ENCODE measurements at places on chromosomes 12 and 14.

DNA sequence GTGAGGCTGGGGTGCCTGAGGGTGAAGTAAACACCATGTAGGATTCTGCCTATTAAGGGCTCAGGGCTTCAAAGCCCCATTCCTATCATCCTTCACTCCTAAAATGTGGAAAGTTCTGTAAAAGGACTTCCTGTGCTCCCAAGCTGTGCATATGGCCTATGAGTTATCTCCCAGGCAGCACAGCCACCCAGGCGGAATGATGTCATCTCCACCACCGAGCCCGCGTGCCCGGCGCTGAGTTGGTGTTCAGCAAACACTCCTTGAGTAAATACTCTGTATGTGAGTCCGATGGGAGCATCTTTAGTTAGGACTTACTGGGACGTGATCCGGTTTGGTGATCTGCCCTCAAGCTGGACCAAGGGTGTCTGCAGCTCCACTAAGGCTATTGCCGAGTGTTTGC is 437.3 kb downstream of the MED13L start:
- DNase-seq = no peak

DNA sequence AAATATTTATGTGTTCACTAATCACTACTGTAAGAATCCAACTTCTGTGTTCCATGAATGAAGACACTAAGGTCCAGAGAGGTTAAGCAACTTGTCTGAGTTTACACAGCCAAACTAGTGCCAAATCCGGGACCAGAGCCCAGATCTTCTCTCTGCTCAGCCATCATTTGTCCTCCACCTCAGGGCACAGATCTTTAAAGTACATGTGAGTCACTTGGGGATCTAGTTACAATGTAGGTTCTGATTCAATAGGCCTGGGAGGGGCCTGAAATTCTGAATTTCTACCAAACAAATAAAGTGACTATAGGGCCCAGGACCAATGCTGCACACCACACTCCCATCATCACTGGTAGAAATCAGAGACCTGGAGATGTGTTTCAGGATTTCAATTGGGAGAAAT is 162.9 kb downstream of the GXYLT1 start:
- DNase-seq = no peak

- no peak for DNase-seq
These were observed 1.2 kb downstream of the PTPRO start for GRCh38 chr12:15323480-15323879.

DNA sequence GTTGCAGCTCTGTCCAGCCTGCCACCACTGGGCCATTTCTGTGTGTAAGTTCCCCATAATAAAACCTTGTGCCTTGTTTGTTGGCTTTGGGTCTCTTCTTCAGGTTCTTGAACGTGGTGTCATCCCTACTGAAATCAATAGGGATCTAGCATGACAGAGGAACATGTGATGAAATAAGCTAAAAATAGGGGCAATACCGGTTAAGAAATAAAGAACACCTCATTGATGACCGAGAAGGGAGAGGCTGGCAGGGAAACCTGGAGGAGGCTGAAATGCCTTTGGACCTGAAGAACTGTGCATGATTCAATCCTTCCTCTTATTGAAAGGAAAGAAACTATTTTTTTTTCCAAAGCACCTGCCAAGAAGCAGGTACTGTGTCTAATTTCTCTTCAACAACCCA is 172.3 kb downstream of the PPM1H start:
- DNase-seq = no peak

- DNase-seq = no peak
These were observed 120.1 kb downstream of the ASCL4 start for GRCh38 chr12:107894589-107894988.

GRCh38 chr12:69566603-69567002 is 18.7 kb upstream of the CCT2 start:
- no peak for DNase-seq

DNA sequence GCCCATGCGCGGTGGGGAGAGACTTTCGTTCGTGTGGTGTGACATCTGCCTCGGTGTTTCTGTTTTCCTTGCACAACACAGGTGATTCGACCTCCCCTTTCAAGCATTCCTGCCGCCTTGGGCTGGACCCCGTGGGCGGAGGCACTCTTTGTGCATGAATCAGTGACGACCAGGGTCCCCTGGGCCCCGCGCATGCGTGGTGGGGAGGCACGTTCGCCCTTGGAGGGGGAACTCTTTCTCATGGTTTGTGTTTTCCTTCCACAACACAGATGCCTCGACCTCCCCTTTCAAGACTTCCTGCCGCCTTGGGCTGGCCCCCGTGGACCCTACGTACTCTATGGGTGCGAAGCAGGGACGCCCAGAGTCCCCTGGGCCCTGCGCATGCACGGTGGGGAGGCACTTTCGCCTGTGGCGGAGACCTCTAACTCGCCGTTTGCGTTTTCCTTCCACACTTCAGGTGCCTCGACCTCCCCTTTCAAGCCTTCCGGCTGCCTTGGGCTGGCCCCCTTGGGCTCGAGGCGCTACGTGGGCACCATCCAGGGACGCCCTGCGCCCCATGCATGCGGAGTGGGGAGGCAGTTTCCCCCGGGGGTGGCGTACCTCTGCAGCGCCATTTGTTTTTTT is 340.9 kb downstream of the ALG10 start:
- DNase-seq = peak; percentile 74

GRCh38 chr12:52389313-52390207 is 4.1 kb upstream of the KRT84 start:
- no peak for DNase-seq

DNA sequence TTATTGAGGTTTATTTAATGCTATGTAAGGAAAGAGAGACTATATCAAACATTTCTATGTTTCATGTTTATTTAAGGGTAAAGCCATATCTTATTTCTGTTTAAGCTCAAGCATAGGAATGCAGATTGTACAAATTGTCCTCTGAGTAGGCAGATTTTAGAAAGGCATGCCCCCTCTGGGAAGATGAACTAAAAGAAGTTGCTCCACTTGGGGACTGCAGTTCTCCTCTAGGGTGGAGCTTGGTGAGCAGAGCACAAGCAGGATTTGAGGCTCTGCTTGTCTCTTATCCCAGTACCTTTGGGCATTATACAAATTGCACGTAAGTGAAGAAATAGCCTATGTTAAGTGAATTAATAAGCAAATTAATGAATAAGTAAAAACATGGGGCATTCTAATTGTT is 96.2 kb upstream of the PDE3A start:
- no peak for DNase-seq

DNA sequence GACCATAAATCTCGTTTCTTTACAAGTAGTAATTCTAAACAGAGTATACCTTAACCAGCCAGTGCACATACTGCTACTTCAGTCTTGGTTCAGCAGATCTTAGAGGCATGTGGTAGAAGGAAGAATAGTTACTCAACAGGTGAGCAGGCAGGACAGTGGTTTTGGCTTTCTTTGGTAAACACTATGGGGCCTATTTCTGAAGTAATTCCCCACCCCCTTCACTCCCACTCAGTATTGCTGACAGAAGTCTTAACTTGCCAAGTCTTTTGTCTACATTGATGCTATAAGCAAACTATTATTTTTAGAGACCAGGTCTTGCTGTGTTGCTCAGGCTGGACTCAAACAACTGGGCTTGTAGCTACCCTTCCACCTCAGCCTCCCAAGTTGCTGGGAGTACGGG is 68.5 kb downstream of the FBXO34 start:
- DNase-seq = no peak

DNA sequence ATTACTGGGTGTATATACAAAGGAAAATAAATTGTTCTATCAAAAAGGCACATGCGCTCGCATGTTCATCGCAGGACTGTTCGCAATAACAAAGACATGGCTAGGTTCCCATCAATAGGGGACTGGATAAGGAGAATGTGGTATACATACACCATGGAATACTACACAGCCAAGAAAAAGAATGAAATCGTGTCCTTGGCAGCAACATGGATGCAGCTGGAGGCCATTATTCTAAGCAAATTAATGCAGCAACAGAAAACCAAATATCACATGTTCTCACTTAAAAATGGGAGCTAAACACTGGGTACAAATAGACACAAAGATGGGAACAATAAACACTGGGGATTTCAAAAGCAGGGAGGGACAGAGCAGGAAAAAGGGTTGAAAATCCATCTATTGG is 58.6 kb downstream of the PKP2 start:
- no peak for DNase-seq

DNA sequence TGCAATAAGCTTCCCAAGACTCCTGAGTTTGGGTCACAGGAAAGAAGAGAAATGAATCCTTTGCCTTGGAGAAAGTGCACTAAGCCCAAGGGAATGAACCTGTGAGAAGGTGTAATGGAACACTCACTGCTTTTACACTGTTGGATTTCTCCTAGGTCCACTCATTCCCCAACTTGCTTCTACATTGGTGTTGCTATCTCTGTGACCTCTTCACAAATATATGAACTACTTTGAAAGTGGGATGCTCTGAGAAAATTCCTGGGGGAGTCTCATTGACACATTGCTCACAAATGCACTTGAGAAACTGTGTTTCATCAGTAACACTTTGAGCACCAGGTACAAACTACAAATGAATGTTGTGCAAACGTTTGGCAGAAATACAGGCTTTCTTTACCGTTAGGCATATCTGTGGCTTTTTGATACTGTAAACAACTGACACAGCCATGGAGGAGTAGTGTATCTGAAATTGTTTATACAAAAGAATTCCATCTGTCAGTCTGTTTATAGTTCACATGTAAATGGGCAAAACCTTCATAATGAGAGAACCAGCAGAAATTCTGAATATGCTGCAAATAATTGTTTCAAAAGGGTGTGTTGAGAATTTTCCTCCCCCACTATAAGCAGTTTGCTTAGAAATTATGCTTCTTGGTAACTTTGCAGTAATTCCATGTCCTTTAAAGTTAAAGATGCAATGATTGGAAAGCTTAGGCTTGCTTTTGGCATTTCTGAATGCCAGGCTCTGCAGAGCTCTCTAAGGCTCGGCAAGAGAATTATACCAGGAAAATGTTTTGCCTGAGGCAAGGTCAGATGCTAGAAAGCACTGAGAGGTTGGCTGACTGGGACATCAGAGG is 348.5 kb upstream of the DDHD1 start:
- DNase-seq = no peak

DNA sequence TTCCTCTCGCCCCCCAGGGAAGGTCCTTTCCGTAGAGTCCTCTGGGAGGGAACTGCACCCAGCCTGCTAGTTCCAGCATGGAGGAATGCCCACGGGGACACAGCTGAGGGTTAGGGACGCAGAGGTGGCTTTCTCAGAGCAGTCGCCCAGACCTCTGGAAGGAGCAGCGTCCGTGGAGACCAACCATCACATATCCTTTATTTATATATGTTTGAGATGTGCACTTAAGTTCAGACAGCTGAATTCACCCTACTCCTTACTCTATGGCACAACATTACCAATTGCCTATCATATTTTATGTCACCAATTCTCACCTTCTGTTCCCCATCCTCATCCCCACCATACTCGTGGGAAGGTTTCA is 305.6 kb upstream of the DIO3 start:
- DNase-seq = no peak

- DNase-seq = no peak
These were observed 4.6 kb upstream of the LRRC23 start for GRCh38 chr12:6899837-6900519.

- DNase-seq = no peak
These were observed 374.4 kb downstream of the DPF3 start for GRCh38 chr14:72519543-72519942.

DNA sequence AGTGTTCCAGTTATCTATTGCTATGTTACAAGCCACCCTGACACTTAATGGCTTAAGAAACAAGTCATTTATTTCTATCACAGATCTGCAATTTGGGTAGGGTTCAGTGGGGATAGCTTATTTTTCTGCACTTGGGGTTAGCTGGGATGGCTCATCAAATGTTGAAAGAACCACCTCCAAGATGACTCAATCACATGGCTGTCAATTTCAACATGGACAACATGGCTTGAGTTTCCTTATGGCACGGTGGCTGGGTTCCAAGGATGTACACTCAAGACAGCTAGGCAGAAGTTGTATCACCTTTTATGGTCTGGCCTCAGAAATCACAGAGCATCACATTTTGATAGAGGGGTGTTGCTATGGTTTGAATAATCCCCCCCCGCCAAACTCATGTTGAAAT is 24.5 kb upstream of the IGF1 start:
- DNase-seq = no peak

DNA sequence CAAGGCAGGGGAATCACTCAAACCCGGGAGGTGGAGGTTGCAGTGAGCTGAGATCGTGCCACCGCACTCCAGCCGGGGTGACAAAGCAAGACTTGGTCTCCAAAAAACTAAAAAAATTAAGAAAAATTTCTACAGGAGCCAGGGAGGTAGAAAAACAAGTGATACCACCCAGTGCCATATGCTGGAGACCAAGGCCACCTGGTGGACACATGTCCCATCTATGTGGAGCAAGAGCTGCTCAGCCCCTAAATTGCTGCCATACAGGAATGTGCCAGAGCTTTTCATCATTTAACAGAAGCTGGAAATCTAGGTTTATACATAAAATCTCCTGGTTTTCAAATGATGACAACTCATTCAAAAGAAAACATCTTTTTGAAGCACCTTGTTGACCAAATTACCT is 61.4 kb upstream of the ELK3 start:
- DNase-seq = no peak

GRCh38 chr14:45194964-45195363 is 58.0 kb downstream of the MIS18BP1 start:
- no peak for DNase-seq

DNA sequence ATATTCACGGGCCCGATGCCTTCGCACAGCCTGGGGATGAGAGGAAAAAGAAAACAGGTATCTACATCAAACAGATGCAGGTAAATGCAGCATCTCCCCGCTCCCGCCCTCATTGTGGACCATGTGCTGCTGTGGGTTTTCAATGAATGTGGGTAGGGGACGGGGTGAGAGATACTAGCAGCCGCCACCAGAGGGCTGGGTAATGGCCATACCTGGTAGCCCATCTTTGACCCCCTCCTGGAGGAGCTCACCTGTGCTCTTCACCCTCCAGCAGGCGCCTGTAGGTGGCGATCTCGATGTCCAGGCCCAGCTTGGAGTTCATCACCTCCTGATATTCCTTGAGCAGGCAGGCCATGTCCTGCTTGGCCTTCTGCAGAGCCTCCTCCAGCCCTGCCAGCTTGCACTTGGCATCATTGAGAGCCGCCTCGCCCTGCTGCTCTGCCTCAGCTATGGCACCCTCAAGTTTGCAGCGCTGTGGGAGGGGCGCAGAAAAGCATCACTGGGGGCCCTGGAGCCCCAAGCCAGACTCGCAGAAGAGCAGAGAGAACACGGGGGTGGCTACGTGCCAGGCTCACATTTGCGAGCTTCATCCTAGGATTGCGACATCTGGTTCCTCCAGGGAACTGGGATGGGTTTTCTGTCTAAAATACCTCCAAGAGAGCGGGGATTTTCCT is 10.2 kb downstream of the KRT82 start:
- DNase-seq = peak; percentile 35

DNA sequence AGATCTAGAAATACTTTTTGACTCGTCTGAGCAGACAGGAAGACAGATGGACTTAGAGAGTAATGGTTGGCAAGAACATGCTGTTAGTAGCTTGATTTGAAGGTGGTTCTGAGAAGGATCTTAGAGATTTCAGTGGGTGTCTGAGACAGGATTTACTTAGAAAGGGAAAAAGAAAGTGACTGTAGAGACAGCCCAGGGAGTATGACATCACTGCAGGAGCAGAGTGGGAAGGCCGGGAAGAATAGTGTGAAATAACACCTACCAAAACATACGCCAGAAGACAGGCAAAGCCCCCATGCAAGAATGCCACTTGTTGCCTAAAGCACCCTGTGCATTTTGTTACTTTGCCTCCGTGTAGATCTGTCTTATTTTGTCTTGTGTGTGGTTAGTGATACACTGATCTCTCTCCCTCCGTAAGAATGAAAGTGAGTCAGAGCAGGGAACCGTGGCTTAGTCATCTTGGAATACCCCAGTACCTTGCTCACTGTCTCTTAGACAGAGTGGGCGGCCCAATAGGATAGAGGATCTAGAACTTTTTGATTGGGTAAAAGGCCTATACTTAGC is 161.3 kb upstream of the IFNG-AS1 start:
- no peak for DNase-seq

GRCh38 chr12:47509398-47509851 is 196.4 kb downstream of the RPAP3 start:
- no peak for DNase-seq

Measured in NCI-H1930 (cell line).